ENCODE measurements at places on chromosomes 1 and 21.

GRCh38 chr1:117173691-117174090, 37.0 kb downstream of the VTCN1 start:
- no peak for DNase-seq

GRCh38 chr1:44985747-44986359, 542 bp downstream of the EIF2B3 start:
- DNase-seq = no peak

GRCh38 chr1:169853341-169853740, 40.4 kb downstream of the SCYL3 start:
- no peak for DNase-seq

DNA sequence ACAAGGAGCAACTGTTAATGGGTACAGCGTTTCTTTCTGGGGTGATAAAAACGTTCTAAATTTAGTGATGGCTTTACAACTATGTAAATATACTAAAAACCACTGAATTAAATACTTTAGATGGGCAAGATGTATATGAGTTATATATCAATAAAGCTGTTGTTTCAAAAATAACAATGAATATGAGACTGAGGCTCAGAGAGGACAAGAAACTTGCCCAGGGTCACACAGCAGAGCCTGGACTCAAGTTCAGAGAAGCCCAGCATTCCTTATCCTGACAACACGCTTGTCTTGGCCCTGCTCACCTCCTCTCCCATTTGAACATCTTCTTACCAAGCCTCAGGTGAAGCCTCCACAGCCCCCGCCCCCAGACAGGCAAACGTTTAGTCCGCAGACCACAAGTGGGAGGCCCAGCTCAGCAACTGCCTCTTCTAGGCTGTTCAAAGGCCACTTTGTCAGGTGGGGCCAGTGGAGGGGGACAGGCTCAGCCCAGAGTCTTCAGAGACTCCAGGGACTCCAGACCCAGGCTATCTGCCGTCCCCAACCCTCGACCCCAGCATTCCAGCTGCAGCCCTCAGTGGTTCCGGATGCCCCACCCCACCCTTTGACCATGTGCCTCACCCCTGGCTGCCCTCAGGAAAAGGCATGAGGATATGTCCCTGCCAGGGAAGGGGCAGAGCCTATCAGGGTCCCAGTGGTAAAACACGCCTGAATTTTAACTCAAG, 17.9 kb downstream of the SDC3 start:
- DNase-seq = no peak
